ENCODE measurements at places on chromosomes 3 and 15.

GRCh38 chr3:56119575-56120349 lies 348.5 kb downstream of the ERC2 start:
- DNase-seq = no peak

- no peak for DNase-seq
Observed at GRCh38 chr15:48385031-48385830, 54.0 kb downstream of the DUT start.

- no peak for DNase-seq
Observed at GRCh38 chr15:48317221-48317620, 14.0 kb upstream of the DUT start.

DNA sequence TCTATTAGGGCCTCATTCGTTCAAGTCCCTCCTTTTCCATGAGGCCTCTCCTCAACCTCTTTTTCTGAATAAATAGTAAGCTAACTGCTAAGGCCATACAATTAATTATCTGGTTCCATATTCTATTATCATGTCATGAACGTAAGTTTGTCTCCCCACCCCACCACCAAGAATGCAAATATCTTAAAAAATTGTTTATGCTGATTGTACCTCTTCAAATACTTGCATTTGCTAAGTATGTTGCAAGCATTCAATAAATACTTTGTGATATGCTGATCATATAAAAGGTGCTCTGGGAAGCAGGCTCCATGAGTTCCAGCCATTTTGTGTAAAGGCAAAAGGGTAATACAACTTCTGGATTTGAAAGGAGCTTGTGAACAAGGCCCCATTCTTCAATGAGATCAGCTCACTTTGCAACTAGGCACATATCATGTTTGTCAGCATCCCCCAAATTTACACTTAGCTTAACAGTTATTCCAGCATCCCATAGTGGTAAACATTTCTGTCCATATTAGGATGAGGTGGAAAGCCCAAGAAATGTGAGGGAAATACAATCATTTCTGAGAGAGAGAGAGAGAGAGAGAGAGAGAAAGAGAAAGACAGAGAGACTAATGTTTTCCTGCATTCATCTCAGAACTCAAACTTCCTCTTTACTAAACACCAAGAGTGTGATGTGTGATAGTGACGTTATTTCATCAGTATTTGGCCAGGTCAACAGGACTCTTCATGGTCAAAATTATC lies 33.2 kb downstream of the SLC12A8 start:
- no peak for DNase-seq

DNA sequence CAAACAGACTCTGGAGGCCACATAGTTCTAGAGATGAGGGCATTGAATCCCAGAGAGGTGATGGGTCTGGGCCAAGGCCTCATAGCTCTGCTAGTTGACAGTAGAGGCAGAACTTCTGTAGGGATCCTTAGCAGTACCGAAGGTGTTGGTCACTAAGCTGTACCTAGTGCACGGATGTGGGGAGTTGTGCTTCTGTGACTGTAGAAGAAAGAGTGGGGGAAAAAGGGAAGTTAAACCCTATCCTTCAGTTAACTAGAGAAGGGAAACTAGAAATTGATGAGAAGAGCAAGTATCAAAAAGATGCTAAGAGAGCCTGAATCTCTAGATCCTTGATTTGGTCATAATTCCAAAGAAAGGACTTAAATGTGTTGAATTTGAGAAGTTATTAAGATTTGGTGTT lies 186.7 kb downstream of the NFKBIZ start:
- DNase-seq = no peak

DNA sequence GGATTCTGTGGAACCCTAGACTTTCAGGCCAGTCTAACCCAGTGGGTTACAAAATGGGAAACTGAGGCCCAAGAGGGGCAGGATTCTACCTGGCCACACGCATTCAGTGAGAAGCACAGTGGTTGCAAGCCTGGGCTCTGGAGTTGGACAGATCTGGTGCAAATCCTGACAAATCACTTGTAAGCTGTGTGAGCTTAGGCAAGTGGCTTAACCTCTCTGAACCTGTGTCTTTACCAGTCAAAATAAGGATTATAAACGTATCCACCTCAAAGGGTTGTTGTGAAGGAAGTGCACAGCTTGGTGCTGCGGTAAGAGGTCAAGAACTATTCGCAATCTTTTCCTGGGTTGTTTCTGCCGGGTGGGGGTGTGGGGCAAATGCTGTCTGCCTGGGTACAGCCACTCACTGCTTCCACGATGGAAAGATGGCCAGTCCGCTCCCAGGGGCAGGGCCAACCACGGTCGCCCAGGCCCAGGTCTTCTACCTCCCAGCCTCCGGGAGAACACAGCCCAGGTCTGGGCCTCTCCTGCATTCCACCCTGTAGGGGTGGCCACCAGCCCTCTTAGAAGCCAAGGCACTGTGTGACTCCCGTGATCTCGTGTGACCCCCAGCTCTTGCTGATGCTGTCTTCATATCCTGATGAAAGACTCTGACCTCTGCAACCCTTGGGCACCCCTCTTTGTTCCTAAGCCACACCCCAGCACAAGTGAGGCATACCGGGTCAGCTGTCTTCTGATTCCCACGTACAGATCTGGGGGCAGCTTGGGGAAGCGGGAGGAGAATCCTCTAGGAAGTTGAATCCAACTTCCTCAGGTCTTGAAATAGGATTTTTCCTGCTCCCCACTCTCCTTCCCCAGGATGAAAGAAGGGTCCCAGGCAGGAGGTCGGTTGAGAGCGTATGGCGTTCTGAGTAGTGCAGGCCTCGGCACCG lies 1.5 kb downstream of the CHRNA3 start:
- no peak for DNase-seq

- peak; percentile 16 for DNase-seq
Observed at GRCh38 chr15:31302778-31303725, 23.6 kb upstream of the KLF13 start.

DNA sequence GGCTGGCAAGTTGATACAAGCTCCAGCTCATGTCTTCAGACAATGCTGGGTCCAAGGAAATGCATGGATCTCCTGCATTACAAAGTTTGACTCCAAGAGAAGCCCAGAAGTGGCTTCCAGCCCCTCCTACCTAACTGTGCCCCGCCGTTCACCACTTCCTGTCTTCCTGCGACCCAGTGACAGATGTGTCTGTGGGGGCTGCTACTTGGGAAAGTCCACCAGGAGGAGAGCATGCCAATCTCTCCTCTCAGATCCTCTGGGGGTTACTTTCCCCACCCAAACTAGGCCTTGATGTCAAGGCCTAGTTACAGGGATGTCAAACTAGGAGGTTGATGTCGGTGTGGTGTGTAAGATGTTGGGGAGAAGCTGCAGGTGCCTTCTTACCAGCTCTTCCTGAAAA lies 133.6 kb upstream of the RASGRP1 start:
- no peak for DNase-seq

- DNase-seq = no peak
Observed at GRCh38 chr3:137039570-137039969, 81.8 kb downstream of the IL20RB start.

DNA sequence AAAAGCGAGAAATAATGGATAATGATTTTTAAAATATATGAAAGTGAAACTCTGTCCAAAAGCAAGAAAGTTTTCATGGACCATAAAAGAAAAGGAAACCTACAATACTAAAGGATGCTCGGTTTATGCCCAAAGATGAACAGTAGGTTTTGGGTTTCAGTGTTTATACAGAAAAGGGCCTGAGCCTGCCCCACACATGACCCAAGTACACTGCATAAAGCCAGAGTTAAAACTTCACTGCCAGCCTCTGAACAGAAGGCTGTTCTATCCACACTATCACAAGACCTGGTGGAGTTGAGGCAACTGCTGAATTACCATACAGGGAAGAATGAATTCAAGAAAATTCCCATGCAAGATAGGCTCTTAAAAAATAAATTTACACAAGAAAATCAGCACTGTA lies 165.2 kb downstream of the MECOM start:
- no peak for DNase-seq

Data from activated T-helper 9 cell treated with anti-CD3 and anti-CD28 coated beads, Interleukin-2, amount 50 U/mL, for 16 hours (primary cell).